ENCODE measurements at places on chromosomes 7 and 10. TPM values are rescaled to one million over a fixed set of nuclear protein-coding genes. Genes with fewer than 3 reads are reported as not detected.

- peaks cover 9% of the 10 kb centered on the region for H3K27me3 ChIP-seq
- no peak overlapping the region for H3K4me3 ChIP-seq
- no peak overlapping the region for H3K27ac ChIP-seq
These were observed 47.7 kb downstream of the RBM17 start for GRCh38 chr10:6136215-6137201.

NEURL1 gene
- 1.2 TPM for total RNA-seq

TMEM176A gene
- total RNA-seq: 0.74 TPM

HOXA11 gene
- not detected for total RNA-seq

CDK14 gene
- 35.0 TPM for total RNA-seq
